Stimulated activated CD4-positive, alpha-beta T cell treated with anti-CD3 and anti-CD28 coated beads, TNF-alpha, amount 100 ng/mL, for 1 hour (primary cell): ENCODE measurements at places on chromosomes 1 and 21.

DNA sequence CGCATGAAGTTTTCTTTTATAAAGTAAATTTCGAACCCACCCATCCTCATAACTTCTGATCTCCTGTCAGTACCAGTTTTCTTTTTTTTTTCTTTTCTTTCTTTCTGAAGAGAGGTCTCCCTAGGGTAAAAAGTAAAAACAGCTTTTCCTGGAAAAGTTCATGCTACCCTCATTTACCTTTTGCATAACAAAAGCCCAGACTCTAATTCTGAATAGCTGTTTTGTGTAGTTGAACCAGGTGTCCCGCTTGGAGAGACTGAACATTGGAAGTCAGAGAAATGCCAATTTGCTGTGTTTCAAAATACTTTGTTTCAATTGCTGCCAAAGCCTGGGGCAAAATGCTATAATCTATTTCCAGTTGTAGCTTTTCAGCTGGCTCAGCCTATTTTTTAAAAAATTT is 113.7 kb upstream of the RUNX1 start:
- DNase-seq = no peak

GRCh38 chr21:37253991-37254390 is 13.1 kb downstream of the VPS26C start:
- no peak for DNase-seq

- DNase-seq = no peak
Observed at GRCh38 chr1:33096363-33097005, 15.5 kb downstream of the AZIN2 start.

- DNase-seq = no peak
Observed at GRCh38 chr1:31551208-31551607, 25.1 kb upstream of the TINAGL1 start.

DNA sequence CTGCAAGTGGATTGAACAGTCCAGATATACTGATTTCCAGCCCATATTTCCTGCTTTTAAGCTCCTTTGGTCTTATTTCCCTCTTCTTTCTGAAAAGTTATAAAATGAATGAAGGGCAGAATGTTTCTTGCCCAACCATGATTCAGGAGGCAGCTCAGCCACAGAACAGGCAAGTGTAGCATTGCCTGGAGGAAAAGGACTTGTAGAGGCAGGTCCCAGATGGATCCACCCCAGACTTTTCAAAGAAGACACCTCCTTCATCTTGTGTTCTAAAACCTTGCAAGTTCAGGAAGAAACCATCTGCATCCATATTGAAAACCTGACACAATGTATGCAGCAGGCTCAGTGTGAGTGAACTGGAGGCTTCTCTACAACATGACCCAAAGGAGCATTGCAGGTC is at the start of gene CLCA2:
TSS of gene CLCA2 (plus strand) at position 299 of the 400 bp plus-strand sequence. CDS start at position 376, 77 bp downstream.
- no peak for DNase-seq

GRCh38 chr1:8863794-8864233 is 14.7 kb downstream of the ENO1 start:
- DNase-seq = no peak

GRCh38 chr1:181135437-181135731 is 46.9 kb downstream of the IER5 start:
- no peak for DNase-seq

DNA sequence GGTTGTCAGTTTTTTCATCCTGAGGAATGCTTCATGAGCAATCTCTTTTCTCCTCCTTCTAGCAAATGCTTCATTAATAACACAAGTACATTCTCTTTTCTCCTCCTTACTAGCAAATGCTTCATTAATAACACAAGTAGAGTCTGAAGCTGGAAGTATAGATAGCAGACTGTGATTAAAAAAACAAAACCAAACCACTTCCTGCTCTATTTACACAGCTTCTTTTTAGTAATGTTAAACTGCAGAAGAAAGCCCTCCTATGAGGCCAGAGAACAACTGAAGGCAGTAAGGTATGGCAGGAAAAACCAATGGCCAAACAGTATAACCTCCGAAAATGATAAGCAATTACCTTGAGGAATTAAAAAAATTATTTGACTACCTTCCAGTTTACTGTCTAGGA is 90.1 kb downstream of the ZSWIM5 start:
- DNase-seq = no peak

DNA sequence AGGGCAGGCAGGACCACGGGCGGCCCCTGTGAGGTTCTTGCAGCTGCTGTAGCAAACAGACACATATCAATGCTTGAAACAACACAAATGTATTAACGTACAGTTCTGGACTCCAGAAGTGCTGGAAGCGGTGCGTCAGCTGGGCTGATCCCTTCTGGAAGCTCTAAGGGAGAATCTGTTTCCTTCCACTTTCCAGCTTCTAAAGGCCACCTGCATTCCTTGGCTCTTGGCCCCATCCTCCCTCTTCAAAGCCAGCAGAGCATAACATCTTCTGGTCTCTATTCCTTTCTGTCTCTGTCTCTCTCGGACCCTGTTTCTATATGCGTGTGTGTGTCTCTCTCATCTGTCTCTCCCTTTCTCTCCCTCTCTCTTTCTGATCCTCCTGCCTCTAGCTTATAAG is 102.3 kb downstream of the SPSB1 start:
- no peak for DNase-seq

DNA sequence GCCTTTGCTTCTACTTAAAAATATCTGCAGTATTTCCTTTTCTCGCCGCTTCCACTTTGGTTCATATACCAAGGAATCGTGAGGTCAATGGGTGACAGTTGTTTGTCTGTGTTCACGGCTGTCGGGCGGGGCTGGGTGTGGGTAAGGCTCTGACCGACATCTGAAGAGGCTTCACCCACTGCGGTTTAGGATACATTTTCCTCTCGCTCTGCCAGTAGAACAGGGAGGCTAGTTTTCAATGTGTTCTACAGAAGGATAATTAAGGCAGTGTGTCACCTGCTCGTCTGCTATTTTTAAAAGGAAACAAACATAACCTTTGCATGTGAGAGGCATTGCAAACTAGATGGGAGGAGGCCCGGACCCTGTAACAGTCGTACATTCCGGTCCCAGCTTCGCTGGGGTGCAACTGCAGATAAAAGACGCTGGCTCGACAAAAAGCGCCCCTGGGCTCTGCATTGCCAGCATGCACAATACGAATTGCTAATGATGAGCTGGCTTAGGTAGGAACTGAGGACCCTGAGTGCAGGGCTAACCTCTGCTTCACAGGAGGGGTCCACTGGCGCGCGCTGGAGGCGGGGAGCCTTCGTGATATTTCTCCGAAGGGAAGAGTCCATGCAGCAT is 8.5 kb upstream of the ERG start:
- DNase-seq = no peak

GRCh38 chr1:176843352-176844297 is 320.9 kb downstream of the ASTN1 start:
- DNase-seq = no peak

GRCh38 chr1:211340622-211341507 is 14.2 kb downstream of the TRAF5 start:
- DNase-seq = no peak

- no peak for DNase-seq
Observed at GRCh38 chr1:2248127-2248826, 20.2 kb downstream of the SKI start.

DNA sequence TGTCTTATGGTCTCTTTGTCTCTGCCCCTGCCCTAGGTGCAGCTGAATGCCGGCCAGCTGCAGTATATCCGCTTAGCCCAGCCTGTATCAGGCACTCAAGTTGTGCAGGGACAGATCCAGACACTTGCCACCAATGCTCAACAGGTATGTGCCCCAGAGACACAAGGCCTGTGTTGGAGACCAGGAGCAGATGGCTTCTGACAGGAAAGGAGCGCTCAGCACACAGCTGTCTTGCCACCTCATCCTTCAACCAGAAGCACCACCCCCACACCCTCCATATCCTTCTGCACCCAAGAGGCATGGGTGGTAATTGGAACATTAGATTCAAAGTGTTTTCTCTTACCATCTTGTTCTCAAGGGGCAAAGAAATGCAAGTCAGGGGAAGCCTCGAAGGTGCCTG is 17.0 kb upstream of the KCNQ4 start:
- no peak for DNase-seq

DNA sequence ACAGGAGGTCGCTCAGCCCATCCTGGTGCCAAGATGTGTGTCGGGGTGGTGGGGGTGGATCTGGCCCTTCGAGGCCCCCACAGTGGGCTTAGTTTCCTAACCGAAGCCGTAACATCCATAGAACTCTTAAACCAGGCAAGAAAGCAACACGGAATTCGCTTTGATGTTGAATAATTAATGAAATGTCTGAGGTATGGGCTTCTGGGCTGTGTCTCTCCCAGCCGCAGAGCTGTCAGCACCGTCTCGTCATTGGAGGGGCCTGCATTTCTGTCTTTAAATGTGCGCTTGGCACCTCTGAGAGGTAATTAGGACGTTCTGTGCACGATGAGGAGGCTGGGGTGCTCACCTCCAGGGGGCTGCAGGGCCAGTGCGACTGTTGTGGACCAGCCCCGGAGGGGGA is 13.3 kb upstream of the PLCH2 start:
- no peak for DNase-seq

DNA sequence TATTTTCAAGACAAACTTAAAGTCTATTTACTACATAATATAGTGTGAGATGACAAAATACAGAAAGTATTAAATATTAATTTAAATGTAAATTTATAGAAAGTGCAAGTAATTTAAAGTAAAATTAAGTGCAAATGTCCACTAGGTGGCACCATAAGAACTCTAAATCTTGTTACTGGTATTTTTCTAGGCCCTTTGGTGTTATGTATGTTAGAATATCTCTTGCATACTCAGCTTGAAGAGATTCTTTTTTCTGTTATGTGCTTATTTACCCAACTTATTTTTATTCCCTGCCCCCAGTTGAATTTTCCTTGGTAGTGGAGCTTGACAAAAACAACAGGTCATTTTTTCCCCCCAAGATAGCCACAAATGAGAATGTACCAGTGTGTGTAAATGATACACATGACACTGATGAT is 71.5 kb downstream of the RPS6KC1 start:
- no peak for DNase-seq
